ENCODE measurements at places on chromosomes 5 and 9. TPM values are rescaled to one million over a fixed set of nuclear protein-coding genes. Genes with fewer than 3 reads are reported as not detected.

GRCh38 chr5:154654486-154655371 is 100.4 kb upstream of the LARP1 start:
- DNase-seq = no peak

GRCh38 chr9:134215699-134216448 is 51.5 kb upstream of the RNU6ATAC start:
- peak; percentile 57 for DNase-seq

GRCh38 chr9:69785757-69786156 is 25.9 kb upstream of the PTAR1 start:
- peak; percentile 46 for DNase-seq

DNA sequence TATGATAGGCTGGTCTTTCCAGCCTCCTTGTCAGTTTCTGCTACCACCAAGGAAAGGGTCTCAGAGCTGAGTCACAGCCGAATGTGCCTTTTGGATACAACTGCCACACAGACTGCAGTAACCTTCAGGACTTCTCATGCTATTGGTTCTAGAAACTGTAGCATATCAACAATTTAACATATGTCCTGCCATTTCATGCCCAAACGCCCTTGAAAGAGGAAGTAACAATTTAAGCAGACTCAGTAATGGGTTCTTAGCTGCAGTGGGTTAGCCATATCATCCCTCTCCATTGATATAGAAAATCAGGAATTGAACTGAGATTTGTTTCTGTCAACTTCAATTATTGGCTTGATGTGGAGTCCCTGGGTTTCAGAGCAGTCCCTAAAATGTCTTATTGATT is 4.1 kb upstream of the CLK4 start:
- no peak for DNase-seq

Gene AK6
- 65.2 TPM for total RNA-seq

Gene SLC44A1
- total RNA-seq = 39.1 TPM

Gene CARD9
- total RNA-seq = 0.32 TPM

Data from SJSA1 (cell line).